ENCODE measurements at places on chromosomes 6 and 20.

DNA sequence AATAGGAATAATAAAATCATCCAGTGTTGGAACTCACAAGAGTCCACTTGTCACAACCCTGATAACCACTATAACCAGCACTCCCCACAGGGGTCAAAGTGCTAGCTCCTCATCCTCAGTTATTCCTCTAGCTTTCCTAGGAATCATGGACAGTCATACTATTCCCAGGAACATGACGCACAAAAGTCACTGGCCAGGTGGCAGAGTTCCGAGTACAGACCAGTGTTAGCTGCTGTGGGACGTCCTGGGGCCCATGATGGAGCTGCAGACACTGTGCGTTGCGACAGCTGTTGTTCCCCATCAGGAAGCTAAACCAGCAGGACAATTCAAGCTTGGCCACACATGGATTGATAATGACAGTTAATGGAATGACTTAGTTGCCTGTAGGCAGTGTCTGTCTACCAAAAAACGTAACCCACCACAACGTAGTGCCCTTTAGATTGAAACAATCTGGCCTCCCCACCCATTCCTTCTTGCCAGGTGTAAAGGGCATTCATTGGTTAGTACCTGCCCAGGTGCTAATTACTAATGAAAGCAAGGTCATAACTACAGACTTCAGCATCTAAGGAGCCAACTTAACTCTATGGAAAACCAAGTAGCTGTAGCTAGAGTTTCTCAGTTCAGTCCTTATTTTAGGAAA lies 17.4 kb downstream of the EZR start:
- H3K27ac ChIP-seq, result no peak overlapping the region
- no peak overlapping the region for H3K4me3 ChIP-seq
- H3K27me3 ChIP-seq, result no peaks in the 10 kb centered on the region
- peaks cover 72% of the 10 kb centered on the region for H3K4me1 ChIP-seq
- peaks cover 39% of the 10 kb centered on the region for H3K36me3 ChIP-seq

GRCh38 chr6:150256618-150257272 lies 112.1 kb upstream of the IYD start:
- no peaks in the 10 kb centered on the region for H3K27me3 ChIP-seq
- H3K4me3 ChIP-seq, result no peak overlapping the region
- peaks cover 13% of the 10 kb centered on the region for H3K4me1 ChIP-seq
- DNase-seq, result peak; percentile 60
- peak overlapping the region; percentile 26 for H3K27ac ChIP-seq

- H3K36me3 ChIP-seq, result no peaks in the 10 kb centered on the region
- H3K4me1 ChIP-seq, result no peaks in the 10 kb centered on the region
- no peak overlapping the region for H3K27ac ChIP-seq
- peaks cover 26% of the 10 kb centered on the region for H3K27me3 ChIP-seq
- no peak for DNase-seq
These were observed 9.5 kb upstream of the ATRN start for GRCh38 chr20:3461211-3461771.

- peak; percentile 67 for DNase-seq
- peak overlapping the region; percentile 12 for H3K27ac ChIP-seq
- peaks cover 14% of the 10 kb centered on the region for H3K4me1 ChIP-seq
These were observed 6.3 kb upstream of the LYRM2 start for GRCh38 chr6:89644864-89645263.

DNA sequence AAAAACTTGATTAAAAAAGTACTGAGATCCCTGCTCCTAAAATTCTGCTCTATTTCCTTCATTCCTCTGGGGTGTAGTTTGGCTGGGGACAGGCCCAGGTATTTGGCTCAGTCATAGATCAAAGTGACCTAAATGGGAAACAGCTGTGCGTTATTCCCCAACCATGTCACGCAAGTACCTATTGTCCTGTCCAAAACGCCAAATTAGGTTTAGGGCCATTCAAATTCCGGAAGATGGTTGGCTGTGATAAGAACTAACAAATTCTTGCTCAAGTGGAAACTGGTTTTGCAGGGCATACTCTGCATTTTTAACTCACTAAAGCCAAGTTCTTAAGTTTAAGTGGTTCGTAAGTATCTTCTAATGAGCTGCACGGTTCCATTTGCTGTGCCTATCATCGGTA lies 147.6 kb upstream of the TMEM170B start:
- no peak overlapping the region for H3K4me3 ChIP-seq
- H3K36me3 ChIP-seq, result no peaks in the 10 kb centered on the region
- no peaks in the 10 kb centered on the region for H3K27me3 ChIP-seq
- peaks cover 28% of the 10 kb centered on the region for H3K4me1 ChIP-seq

- no peaks in the 10 kb centered on the region for H3K4me1 ChIP-seq
- no peaks in the 10 kb centered on the region for H3K27me3 ChIP-seq
These were observed 166.6 kb upstream of the TAB2 start for GRCh38 chr6:149150801-149151398.

DNA sequence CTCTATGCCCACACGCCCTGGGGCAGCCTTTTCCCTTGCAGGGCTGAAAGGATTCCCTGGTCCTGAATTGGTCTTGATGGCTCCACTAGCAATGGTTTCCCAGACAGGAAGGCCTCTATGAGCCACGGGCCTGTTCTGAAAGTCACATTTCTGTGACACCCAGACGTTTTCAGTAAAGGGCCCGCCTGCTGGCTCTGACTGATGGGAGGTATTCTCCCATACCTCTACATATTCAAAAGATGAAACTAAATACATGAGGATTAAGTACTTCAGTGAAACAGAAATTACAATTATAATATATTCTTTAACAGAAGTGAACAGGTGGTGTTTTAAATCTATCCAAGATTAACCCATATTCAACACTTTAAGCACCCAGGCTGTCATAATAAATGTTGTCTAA lies 629.8 kb downstream of the CDH26 start:
- DNase-seq, result no peak
- no peaks in the 10 kb centered on the region for H3K4me1 ChIP-seq
- no peak overlapping the region for H3K27ac ChIP-seq
- no peaks in the 10 kb centered on the region for H3K36me3 ChIP-seq
- no peak overlapping the region for H3K4me3 ChIP-seq
- no peaks in the 10 kb centered on the region for H3K27me3 ChIP-seq

- no peak overlapping the region for H3K4me3 ChIP-seq
- no peaks in the 10 kb centered on the region for H3K27me3 ChIP-seq
- peaks cover 3% of the 10 kb centered on the region for H3K36me3 ChIP-seq
- peak; percentile 23 for DNase-seq
- no peak overlapping the region for H3K27ac ChIP-seq
- no peaks in the 10 kb centered on the region for H3K4me1 ChIP-seq
These were observed 42.4 kb downstream of the PLAGL1 start for GRCh38 chr6:143965503-143966171.

DNA sequence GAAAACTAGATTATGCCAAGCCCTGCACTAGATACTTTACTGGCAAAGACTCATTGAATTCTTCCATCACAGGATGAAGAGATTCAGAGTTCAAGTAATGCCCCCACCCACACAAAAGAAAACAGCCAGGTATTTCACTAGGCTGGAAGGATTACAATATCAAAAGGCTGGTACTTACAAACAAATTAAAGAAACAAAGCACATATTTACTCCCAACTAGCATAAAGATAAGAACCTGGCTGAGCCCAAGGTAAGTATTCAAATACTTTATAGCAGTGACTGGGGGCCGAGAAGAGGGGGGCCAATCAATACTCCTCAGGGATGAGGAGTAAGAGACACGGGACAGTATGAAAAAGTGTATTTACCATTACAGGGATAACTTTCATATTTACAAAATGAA lies 3.7 kb downstream of the ACOT8 start:
- DNase-seq, result no peak
- H3K4me3 ChIP-seq, result no peak overlapping the region
- no peaks in the 10 kb centered on the region for H3K27me3 ChIP-seq
- peaks cover 17% of the 10 kb centered on the region for H3K4me1 ChIP-seq
- no peak overlapping the region for H3K27ac ChIP-seq

- no peak for DNase-seq
- no peak overlapping the region for H3K4me3 ChIP-seq
- no peaks in the 10 kb centered on the region for H3K27me3 ChIP-seq
- H3K27ac ChIP-seq, result no peak overlapping the region
These were observed 159.5 kb downstream of the DLL1 start for GRCh38 chr6:170131351-170131750.

- H3K27me3 ChIP-seq, result no peaks in the 10 kb centered on the region
- no peak overlapping the region for H3K4me3 ChIP-seq
- H3K36me3 ChIP-seq, result no peaks in the 10 kb centered on the region
- H3K4me1 ChIP-seq, result no peaks in the 10 kb centered on the region
- no peak overlapping the region for H3K27ac ChIP-seq
These were observed 7.0 kb downstream of the BEND3 start for GRCh38 chr6:107108201-107108890.

DNA sequence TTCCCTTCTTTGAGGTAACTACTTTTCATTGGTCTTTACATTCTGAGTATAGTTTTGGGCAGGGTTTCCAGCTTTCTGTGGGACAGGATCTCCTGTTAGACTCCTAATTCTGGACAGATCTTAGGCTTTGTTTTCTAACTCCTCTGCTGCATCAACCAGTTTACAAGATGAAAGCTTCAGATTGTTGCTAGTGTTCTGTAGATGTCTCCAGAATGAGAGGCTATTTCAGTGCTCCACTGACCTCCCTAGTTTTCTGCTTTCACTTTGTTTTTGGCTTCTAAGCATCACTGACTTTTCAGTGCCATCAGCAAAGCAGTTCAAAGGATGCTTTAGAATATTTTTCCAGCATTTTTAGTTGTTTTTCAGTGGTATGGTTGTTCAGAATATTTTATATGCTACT lies 101.4 kb downstream of the LIN28B start:
- no peak for DNase-seq
- no peaks in the 10 kb centered on the region for H3K27me3 ChIP-seq
- no peaks in the 10 kb centered on the region for H3K36me3 ChIP-seq
- no peaks in the 10 kb centered on the region for H3K4me1 ChIP-seq
- no peak overlapping the region for H3K4me3 ChIP-seq

GRCh38 chr6:40349901-40350746 lies 237.0 kb downstream of the LRFN2 start:
- H3K27me3 ChIP-seq, result no peaks in the 10 kb centered on the region
- no peaks in the 10 kb centered on the region for H3K4me1 ChIP-seq
- no peaks in the 10 kb centered on the region for H3K36me3 ChIP-seq
- H3K27ac ChIP-seq, result no peak overlapping the region

- H3K27ac ChIP-seq, result no peak overlapping the region
- DNase-seq, result no peak
- H3K4me3 ChIP-seq, result no peak overlapping the region
- H3K36me3 ChIP-seq, result no peaks in the 10 kb centered on the region
- H3K4me1 ChIP-seq, result no peaks in the 10 kb centered on the region
These were observed 73.8 kb upstream of the ECI2 start for GRCh38 chr6:4209196-4209595.

DNA sequence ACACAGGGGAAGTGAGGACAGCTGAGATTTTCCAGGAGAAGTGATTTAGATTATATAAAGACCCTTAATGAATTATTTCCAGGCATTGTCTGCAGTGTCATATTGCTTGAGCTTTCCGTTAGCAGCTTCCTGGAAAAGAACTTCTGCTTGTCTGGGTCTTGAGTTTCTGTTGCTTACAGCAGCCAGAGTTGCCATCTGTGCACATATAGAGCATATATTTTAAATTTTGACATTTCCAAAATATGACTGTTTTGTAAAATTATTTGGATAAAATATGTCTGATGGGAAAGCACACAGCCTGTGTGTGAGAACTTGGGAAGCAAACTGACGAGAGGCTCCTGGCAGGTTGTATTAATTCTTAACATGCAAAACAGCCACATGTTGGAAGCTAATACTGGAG lies 21.0 kb upstream of the NKX2-2 start:
- no peak overlapping the region for H3K27ac ChIP-seq
- no peak overlapping the region for H3K4me3 ChIP-seq
- H3K36me3 ChIP-seq, result no peaks in the 10 kb centered on the region
- no peak for DNase-seq
- H3K27me3 ChIP-seq, result peaks cover 50% of the 10 kb centered on the region
- no peaks in the 10 kb centered on the region for H3K4me1 ChIP-seq

DNA sequence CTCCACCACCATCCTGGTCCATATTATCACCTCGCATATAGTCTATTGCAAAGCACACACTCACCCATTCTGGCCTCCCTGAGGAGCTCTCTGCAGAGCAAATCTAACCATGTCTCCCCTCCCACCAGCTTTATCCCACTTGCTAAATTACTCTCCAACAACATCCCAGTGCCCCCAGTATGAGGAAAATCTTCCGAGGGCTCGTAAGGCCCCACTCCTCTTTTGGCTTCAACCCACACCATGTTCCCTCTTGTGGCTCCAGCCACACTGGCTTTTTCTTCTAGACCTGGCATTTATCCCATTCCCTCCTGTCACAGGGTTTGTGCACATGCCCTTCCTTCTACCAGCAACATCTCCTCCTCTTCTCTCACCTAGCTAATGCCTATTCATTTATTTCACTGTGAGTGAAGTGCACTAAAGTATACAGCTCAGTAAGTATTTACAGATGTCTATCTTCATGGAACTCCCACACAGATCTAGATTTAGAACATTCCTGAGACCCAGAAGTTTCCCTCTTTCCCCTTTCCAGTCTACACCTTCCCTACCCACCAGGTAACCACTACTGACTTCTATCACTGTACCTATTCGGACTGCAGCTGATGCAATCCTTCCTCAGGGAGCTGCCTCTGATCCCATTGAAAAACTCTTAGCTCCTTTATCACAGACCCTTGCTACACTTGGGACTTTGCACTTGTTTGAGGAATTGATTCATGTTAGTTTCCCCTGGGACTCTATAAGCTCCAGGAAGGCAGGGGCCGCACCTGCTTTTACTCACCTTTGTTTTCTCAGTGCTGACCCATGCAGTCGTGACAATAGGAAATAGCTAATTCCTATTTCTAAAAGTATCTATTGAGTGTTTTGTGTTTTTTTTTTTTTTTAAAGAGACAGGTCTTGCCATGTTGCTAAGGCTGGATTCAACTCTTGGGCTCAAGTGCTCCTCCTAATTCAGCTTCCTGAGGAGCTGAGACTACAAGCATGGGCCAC lies 15.5 kb downstream of the MRPL14 start:
- no peak overlapping the region for H3K4me3 ChIP-seq
- peaks cover 20% of the 10 kb centered on the region for H3K4me1 ChIP-seq
- H3K36me3 ChIP-seq, result peaks cover 69% of the 10 kb centered on the region

GRCh38 chr20:48339190-48339985 lies 488.4 kb downstream of the PREX1 start:
- H3K4me1 ChIP-seq, result peaks cover 12% of the 10 kb centered on the region
- H3K36me3 ChIP-seq, result no peaks in the 10 kb centered on the region
- no peak overlapping the region for H3K27ac ChIP-seq

DNA sequence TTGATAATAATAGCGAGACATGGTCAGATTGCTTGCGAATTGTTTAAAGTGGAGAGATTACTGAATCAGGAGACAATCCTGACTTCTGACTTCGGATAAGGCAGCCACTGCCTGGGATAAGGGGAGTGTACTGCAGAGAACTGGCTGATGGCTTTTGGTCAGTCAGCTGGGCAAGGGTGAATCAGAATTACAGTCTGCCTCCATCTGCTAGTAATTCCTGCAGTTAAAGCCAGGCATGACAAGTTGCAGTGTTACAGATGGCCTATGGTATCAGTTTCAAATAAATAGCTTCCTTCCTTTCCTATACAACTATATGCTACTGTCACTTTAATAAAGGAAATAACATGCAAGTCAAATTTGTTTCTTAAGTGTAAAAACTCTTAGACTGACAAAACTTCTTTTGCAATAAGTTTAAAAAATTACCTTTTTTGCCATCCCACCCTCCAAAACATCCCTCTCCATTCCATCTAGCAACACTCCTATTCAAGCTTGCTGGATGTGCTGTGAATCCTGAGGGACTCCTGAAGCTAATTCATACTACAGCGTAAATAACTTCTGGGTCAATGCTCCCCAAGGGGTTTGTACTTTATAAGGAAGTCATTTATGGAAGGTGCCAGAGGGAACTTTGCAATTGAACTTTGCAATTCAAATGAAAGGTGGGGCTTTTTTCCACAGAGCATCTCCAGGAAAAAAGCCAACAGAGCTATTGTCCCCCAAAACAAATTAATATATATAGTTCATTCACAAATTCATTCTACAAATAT lies 245.2 kb downstream of the ADGRB3 start:
- DNase-seq, result no peak
- H3K27me3 ChIP-seq, result no peaks in the 10 kb centered on the region
- no peak overlapping the region for H3K4me3 ChIP-seq
- H3K4me1 ChIP-seq, result no peaks in the 10 kb centered on the region
- H3K27ac ChIP-seq, result no peak overlapping the region
- H3K36me3 ChIP-seq, result no peaks in the 10 kb centered on the region

Data from PC-3 (cell line).